ENCODE measurements at places on chromosomes 5 and 9. TPM values are rescaled to one million over a fixed set of nuclear protein-coding genes. Genes with fewer than 3 reads are reported as not detected.

DNA sequence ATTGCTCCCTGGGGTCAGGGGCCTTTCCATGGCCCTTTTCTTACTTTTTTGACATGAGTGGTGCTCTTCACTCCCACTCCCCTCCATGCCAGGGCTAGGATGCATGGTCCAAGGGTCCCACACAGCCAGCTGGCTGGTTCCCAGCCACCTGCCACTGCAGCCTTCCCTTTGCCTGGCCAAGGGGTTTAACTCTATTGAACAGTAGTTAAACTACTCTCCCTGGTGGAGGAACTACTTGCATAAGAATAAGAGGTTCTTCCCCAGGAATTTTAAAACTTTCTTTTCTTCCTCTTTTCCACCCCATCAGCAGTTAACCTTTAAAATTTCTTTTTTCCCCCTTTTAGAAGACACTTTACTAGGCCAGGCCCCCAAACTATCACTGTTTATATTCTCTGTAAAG, 1532.8 kb upstream of the ACO1 start:
- no peaks in the 10 kb centered on the region for H3K27me3 ChIP-seq
- H3K27ac ChIP-seq, result no peak overlapping the region
- no peaks in the 10 kb centered on the region for H3K4me1 ChIP-seq
- no peak for DNase-seq
- H3K36me3 ChIP-seq, result no peaks in the 10 kb centered on the region

TEK gene
- polyA plus RNA-seq, result 20.4 TPM

- H3K36me3 ChIP-seq, result no peaks in the 10 kb centered on the region
- H3K4me3 ChIP-seq, result no peak overlapping the region
- DNase-seq, result no peak
- no peaks in the 10 kb centered on the region for H3K4me1 ChIP-seq
- no peak overlapping the region for H3K27ac ChIP-seq
Observed at GRCh38 chr9:21096901-21097255, 19.1 kb upstream of the IFNB1 start.

DNA sequence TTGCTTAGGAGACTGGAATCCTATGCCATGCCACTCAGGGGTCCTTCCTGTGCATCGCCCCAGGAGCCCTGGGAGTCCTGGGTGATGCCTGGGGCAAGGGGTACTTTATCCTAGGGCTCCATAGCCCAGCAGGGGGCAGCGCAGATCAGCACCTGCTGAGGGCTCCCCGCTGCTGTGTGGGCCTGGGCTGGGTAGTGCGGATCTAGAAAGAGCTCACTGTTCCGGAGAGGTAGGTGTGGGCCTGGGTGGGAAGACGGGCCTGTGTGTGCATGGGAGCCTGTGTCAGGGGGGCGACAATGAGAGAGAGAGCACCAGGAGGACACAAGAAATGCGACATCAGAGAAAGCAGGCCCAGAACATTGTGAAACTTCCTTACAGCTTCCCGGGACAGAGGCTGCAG, 11.4 kb upstream of the DAB2IP start:
- H3K4me1 ChIP-seq, result peaks cover 7% of the 10 kb centered on the region
- H3K27ac ChIP-seq, result no peak overlapping the region
- H3K36me3 ChIP-seq, result no peaks in the 10 kb centered on the region
- no peaks in the 10 kb centered on the region for H3K27me3 ChIP-seq
- no peak overlapping the region for H3K4me3 ChIP-seq
- DNase-seq, result peak; percentile 52

DNA sequence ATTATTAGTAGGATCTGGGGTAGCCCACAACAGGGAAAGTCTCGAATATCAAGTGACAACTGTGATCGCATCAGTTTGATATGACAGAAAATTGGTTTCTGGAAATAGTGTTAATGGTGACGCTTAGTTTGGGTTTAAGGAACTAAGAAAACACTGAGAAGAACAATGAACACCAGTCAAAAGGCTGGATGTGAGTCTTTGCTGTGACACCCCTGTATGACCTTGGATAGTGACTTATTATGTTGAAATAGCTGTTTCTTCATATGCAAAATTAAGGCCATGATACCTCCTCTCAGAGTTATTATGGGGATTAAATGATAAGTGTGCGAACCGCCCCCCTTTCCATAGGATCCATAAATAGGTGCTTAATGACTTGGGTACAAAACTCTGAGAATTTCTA, 926 bp downstream of the DNAJC25 start:
- DNase-seq, result no peak
- peak overlapping the region; percentile 98 for H3K4me3 ChIP-seq
- H3K27ac ChIP-seq, result peak overlapping the region; percentile 97
- no peaks in the 10 kb centered on the region for H3K36me3 ChIP-seq

GRCh38 chr5:39024884-39025283, 49.3 kb downstream of the RICTOR start:
- H3K4me3 ChIP-seq, result no peak overlapping the region
- peaks cover 4% of the 10 kb centered on the region for H3K36me3 ChIP-seq
- no peaks in the 10 kb centered on the region for H3K27me3 ChIP-seq
- no peak overlapping the region for H3K27ac ChIP-seq
- DNase-seq, result no peak

GRCh38 chr9:113636693-113637092, 173.2 kb downstream of the RGS3 start:
- peaks cover 13% of the 10 kb centered on the region for H3K4me1 ChIP-seq
- no peaks in the 10 kb centered on the region for H3K36me3 ChIP-seq
- no peak overlapping the region for H3K4me3 ChIP-seq
- DNase-seq, result no peak
- H3K27ac ChIP-seq, result no peak overlapping the region

- H3K36me3 ChIP-seq, result no peaks in the 10 kb centered on the region
- no peaks in the 10 kb centered on the region for H3K4me1 ChIP-seq
- H3K27ac ChIP-seq, result no peak overlapping the region
Observed at GRCh38 chr5:11672385-11673085, 231.7 kb downstream of the CTNND2 start.

CCDC180 gene
- polyA plus RNA-seq, result 3.3 TPM

ACSL6 gene
- polyA plus RNA-seq, result 0.10 TPM

GRCh38 chr9:93121316-93122241, 12.5 kb downstream of the NINJ1 start:
- no peaks in the 10 kb centered on the region for H3K27me3 ChIP-seq
- H3K36me3 ChIP-seq, result no peaks in the 10 kb centered on the region
- H3K27ac ChIP-seq, result no peak overlapping the region

LURAP1L gene
- polyA plus RNA-seq, result 24.9 TPM

- no peak for DNase-seq
- H3K27ac ChIP-seq, result no peak overlapping the region
Observed at GRCh38 chr5:79932510-79933504, 58.3 kb downstream of the MTX3 start.

DNA sequence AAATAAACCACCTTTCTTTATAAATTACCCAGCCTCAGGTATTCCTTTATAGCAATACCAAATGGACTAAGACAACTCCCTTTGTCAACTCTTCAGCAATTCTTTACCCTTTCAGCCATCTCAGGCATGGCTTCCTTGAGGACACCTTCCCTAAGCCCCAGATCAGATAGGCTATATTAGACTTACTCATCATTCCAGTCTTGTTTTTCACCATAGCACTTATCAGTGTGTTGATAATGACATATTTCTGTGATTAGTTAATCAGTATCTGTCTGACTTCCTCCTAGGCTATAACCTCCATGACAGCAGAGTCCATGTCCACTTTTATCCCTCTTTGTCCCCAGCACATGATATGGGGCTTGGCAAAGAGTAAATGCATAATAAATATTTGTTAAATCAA, 238.1 kb downstream of the ACTL7B start:
- no peak for DNase-seq
- no peaks in the 10 kb centered on the region for H3K36me3 ChIP-seq
- H3K27me3 ChIP-seq, result no peaks in the 10 kb centered on the region
- H3K27ac ChIP-seq, result no peak overlapping the region
- no peaks in the 10 kb centered on the region for H3K4me1 ChIP-seq

DNA sequence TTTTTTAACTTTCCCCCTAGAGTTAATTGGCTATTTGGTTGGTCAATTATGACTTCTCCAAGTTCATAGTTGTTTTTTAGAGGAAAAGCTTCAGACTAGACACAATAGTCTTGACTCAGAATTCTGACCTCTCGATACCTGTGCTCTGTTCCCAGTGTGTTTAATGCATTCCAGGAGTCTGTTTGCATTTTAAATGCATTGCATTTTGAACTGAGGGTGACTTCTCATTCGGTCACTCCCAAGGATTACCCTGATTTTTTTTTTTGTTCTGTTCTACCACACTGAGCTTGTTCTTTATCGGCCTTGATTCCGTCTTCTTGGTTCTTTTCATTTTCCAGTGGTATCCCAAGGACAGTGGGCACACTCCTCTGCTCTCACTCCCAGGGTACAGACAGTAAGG, 16.3 kb downstream of the ARHGEF28 start:
- no peaks in the 10 kb centered on the region for H3K4me1 ChIP-seq
- no peak overlapping the region for H3K27ac ChIP-seq
- no peaks in the 10 kb centered on the region for H3K27me3 ChIP-seq
- no peak overlapping the region for H3K4me3 ChIP-seq
- no peak for DNase-seq

DNA sequence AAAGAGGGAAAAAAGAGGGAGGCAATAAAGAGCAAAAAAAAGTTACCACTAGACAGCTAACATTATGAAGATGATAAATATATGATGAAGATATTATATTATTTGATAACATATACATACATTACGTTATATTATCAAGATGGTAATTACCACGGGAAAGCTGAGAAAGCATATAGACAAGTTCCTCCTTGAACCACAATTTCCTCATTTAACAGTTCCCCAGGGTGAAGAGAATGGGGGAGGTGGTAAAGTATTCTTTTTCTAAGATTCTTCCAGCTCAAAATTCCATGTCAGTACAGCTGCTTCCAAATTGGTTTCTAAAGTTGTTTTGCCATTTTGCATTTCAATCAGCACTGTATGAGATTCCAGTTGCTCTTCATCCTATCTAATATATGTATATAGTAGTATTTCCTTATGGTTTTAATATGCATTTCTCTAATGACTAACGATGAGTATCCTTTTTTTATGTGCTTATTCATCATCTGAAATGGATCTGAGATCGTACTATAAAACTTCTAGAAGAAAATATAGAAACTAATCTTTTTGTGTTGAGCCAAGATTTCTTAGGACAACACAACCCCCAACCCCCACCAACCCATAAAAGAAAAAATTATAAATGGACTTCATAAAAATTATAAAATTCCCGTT, 49.5 kb upstream of the C9orf72 start:
- no peaks in the 10 kb centered on the region for H3K27me3 ChIP-seq
- H3K27ac ChIP-seq, result no peak overlapping the region

DNA sequence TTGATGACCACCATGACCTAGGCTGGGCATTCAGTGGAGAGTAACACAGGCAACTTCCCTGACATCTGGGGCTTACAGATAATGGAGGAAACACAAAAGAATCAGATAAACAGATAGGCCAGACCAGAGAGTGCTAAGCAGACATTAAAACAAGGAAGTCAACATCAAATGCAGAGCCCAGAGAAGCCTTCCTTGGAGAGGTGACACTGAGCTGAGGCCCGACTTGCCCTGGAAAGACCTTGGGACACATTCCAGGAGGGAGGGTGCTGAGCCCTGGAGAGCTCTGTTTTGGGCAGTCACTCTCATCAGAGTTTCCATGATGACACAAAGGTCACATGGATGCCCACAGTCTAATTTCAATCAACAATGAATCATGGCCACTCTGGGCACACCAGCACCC, 31.9 kb upstream of the C5orf58 start:
- H3K27me3 ChIP-seq, result no peaks in the 10 kb centered on the region
- no peak for DNase-seq
- H3K36me3 ChIP-seq, result no peaks in the 10 kb centered on the region
- no peak overlapping the region for H3K4me3 ChIP-seq

DNA sequence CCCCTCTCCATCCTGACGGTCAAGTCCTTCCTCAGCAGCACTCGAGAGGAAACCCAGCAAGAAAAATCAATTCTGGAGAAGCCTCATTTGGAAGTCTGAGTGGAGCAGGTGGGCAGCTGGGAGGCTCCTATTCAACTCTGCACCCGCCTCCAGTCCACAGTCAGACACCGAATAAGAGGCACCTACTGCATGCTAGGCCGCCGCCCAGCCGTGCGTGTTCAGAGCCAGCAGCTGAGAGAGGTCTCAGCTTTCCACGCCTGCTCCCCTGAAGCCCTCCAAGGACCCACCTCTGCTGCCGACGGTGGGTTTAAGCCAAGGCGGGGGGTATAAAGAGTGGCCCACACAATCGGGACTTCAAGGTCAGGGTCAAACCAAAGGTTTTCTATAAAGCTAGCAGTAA, 41.9 kb downstream of the VAV2 start:
- no peak for DNase-seq
- H3K4me1 ChIP-seq, result peaks cover 41% of the 10 kb centered on the region
- H3K27me3 ChIP-seq, result no peaks in the 10 kb centered on the region
- H3K4me3 ChIP-seq, result no peak overlapping the region
- peaks cover 2% of the 10 kb centered on the region for H3K36me3 ChIP-seq

BARHL1 gene
- not detected for polyA plus RNA-seq

UBE2QL1 gene
- 0.08 TPM for polyA plus RNA-seq

GRCh38 chr5:44390351-44390750, 1.1 kb upstream of the FGF10 start:
- H3K27ac ChIP-seq, result no peak overlapping the region
- peaks cover 4% of the 10 kb centered on the region for H3K27me3 ChIP-seq
- H3K36me3 ChIP-seq, result no peaks in the 10 kb centered on the region
- DNase-seq, result no peak
- H3K4me1 ChIP-seq, result peaks cover 42% of the 10 kb centered on the region
- no peak overlapping the region for H3K4me3 ChIP-seq

LCN9 gene
- polyA plus RNA-seq, result not detected

DNA sequence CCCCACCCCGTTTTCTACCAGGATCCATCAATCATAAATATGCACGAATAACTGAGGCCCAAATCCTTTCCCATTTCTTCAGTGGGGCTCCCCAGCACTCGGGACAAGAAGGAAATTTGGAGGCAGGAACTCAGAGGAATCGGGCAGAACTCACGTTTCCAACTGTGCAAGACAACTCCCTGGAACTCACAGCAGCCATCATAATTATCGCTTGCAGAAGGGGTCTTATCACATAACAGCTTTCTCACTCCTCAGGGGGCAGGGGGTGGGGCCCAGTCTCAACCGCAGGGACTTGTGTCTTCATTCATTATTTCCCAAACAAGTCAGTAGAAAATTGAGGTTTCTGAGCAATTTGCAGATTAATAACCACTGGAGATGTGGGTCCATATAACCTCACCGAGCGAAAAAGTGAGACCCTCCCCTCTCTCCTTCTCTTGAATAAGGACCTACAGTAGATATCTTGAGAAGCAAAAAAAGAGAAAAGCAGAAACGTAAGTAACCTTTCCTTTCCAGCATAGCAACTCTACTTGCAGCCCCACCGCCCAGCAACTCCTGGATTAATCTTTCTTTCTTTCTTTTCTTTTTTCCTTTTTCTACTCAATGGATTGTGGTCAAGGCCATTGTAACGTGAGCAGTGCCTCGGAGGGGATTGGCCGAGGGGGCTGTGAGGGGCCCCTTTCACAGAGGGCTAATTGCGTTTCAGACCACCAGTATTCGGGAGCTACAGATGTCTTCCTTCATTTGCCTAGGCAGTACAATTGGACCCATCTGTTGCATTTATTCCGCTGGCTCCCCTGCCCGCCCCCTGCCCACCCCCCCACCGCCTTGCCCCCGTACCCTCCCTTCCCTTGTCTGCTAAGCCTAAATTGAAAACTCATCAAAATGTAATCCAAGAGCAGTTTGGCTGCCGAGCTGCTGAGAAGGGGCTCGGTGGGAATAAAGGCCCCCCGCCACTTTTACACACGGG, 24.7 kb upstream of the TIFAB start:
- no peak overlapping the region for H3K4me3 ChIP-seq
- H3K36me3 ChIP-seq, result no peaks in the 10 kb centered on the region
- H3K4me1 ChIP-seq, result no peaks in the 10 kb centered on the region
- DNase-seq, result peak; percentile 68

MIER3 gene
- polyA plus RNA-seq, result 4.9 TPM

GRCh38 chr5:31937226-31937625, 236.9 kb downstream of the GOLPH3 start:
- peak overlapping the region; percentile 37 for H3K27ac ChIP-seq
- no peak overlapping the region for H3K4me3 ChIP-seq
- no peak for DNase-seq
- H3K36me3 ChIP-seq, result no peaks in the 10 kb centered on the region
- H3K27me3 ChIP-seq, result no peaks in the 10 kb centered on the region
